Fibroblast of gingiva (primary cell): ENCODE measurements at places on chromosomes 2 and 18.

DNA sequence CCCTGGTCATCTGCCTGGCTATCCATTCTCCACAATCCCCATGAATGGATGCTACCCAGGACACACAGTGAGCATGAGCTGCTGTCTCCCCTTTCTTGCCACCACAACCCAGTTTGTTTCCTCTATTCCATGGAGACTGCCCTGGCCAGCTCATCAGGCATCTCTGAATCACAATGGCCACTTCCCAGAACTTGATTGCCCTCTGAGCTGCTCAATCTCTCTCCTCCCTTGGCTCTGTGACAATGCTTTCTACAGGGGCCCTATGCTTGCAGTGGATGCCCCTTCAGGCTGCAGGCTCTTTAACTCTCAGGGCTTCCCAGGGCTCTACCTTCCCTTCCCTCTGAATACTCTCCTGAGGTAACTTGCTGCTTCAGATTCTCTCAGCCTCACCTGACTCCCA is 14.4 kb upstream of the SLC4A5 start:
- no peak for DNase-seq

DNA sequence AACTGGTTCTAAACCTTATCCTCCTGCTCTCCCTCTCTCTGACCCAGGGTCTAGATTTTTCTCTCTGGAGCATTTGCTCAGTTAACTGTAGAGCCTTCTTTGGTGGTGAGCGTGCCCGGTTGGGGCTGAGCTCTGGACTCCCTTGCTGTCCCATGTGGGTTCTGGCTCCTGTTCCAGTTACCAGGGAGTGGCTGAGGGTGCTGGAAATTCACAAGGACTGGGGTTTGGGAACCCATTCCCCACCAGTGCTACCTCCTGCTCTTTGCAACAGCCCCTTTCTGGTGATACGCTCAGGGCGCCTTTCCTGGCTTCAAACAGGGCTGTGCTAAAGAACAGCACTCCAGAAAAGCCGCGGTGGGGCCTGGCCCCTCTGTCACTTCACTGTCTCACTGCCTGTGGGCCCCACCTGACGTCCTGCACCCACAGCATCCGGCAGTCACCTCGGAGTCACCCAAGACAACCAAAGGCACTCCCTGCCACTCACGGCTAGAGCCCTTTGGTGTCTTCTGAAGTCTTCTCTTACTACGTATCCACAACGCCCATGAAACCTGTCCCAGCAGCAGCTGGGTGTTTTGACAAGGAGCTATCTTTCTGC is 41.3 kb downstream of the CAPN13 start:
- no peak for DNase-seq

DNA sequence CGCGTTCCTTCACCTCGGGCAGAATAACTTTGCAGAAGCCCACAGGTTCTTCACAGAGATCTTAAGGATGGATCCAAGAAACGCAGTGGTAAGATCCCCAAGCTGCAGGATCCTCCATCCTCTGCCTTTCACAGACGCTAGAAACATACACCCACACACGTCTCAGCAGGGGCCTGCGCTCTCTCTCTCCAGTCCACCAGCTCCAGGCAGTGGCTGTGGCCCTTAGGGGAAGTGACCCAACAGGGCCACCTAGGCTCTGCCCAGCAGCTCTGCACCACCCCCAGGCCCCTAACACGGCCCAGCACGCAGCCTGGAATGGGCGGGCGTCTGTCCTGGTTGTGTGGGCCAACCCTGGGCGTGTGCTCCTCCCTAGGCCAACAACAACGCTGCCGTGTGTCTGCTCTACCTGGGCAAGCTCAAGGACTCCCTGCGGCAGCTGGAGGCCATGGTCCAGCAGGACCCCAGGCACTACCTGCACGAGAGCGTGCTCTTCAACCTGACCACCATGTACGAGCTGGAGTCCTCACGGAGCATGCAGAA is 40.4 kb downstream of the ADI1 start:
- DNase-seq = no peak

- DNase-seq = no peak
Observed at GRCh38 chr2:64344999-64345576, 108.9 kb upstream of the LGALSL start.

DNA sequence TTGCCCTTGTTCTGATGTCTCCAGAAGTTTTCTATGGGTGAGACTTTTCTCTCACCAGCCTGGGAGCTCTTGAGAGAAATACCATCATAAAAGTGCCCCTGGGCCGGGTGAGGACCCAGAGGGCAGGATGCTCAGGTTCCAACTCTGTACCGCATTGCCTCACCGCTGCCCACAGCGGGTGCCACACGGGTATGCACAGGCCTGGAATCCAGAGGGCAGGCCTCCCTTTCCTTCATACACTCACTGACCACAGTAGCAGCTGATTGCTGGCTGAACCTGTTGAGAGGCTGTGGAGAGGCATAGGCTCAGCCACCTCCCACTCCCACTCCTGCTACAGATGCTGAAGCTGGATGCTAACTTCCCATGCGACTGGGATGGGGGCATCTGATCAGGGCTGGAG is 293.8 kb downstream of the CYP26B1 start:
- no peak for DNase-seq

GRCh38 chr2:73994178-73994831 is 9.6 kb downstream of the TET3 start:
- DNase-seq = no peak

DNA sequence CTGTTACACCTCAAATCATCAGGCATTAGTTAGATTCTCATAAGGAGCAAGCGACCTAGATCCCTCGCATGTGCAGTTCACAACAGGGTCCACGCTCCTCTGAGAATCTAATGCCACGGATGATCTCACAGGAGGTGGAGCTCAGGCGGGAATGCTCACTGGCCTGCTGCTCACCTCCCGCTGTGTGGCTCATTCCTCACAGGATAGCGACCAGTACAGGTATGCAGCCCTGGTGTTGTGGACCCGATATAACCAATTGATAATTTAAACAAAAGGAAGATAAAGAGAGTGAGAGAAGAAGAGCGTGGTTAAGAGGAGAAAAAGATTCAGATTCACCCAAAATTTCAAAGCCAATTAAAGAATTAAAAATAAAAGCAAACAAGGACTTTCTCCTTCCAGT is 20.8 kb downstream of the TLK1 start:
- DNase-seq = no peak

GRCh38 chr2:209762563-209762962 is 9.1 kb upstream of the UNC80 start:
- DNase-seq = no peak

DNA sequence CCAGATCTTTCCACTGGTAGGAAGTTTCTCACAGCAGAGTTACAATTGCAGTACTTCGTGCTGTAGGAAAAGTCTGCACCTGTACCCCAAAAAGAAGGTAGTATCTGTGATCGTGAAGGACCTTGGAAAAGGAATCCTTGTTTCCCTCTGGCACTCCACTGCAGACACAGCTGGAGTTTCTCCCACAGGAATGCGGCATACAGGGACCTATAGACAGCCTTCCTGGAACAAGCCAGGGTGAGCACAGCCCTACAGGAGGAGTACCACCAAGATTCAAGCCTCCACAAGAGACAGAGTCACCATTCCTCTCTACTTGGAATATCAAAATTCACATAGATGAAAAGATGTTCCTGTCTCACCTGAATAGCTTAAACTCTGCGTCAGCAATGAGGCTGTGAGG is 372.4 kb downstream of the CMPK2 start:
- no peak for DNase-seq

- DNase-seq = no peak
Observed at GRCh38 chr2:28648671-28649395, 102.8 kb upstream of the PPP1CB start.

- DNase-seq = no peak
Observed at GRCh38 chr2:198698230-198698629, 759.5 kb downstream of the SATB2 start.
